ENCODE measurements at places on chromosomes 12 and 14.

DNA sequence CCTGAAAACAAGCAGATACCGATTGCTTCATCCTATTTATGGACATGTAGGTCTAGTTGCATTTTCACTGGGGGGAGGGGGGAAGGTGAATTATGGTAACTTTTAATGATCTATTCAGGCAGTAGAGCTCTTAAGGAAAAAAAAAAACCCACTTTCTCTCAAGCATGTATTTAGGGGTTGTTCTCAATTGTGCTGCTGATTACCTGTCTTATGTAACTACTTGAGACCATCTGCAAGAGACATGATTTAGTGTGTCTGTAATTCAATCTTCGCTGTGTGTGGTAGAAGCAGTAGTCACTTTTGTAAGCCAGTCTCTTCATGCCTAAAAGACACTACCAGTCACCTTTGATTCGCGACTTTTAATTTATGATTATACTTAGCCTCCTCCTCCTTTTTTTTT is 8.9 kb downstream of the CALM1 start:
- DNase-seq, result no peak

DNA sequence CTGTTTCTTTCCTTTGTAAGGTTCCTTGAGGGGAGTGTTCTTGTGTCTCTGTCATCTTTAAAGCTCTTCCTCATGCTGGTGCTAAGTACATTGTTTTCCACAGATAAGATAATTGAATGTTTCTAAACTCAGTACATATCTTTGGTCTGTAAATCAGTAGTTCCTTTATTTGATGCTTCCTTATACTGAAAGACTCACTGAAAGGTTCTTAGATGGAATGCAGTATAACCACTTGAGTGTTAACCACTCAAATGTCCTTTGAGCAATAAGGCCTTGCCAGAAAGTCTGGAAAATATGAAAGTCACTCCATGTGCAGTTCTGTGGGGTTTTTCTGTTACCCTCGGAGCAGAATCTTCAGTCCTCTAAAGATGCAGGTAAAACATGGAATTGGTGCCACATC is 23.0 kb upstream of the RNU6-8 start:
- no peak for DNase-seq

DNA sequence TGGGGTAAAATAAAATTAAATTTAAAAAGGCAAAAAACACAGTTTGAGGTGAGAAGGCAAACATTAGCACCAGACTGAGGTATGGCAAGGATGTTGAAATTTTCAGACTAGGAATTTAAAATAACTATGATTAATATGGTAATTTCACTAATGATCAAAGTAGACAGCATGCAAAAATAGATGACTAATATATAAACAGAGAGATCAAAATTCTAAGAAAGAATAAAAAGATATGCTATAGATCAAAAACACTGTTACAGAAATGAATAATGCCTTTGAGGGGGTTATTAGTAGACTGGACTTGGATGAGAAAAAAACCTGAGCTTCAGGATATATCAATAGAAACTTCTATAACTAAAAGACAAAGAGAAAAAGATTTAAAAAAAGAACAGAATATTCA is 14.4 kb upstream of the GALNT8 start:
- no peak for DNase-seq

DNA sequence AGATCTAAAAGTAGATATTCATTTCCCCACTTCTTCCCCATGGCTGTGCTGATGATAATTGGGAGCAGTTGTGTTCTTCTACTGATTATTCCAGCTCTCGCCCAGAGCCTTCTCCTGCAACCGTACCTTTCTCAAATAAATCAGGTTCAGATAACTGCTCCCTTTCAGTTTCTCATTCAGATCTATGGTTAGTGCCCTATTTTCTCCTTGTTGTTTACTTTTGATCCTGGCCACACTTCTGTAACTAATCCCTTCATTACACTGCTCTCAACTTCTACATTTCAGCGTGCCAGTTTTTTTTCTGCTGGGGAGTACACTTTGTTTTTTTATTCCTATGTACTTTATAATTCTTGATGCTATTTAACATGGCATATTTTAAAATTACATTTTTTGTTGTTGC is 2.8 kb upstream of the STRAP start:
- no peak for DNase-seq

DNA sequence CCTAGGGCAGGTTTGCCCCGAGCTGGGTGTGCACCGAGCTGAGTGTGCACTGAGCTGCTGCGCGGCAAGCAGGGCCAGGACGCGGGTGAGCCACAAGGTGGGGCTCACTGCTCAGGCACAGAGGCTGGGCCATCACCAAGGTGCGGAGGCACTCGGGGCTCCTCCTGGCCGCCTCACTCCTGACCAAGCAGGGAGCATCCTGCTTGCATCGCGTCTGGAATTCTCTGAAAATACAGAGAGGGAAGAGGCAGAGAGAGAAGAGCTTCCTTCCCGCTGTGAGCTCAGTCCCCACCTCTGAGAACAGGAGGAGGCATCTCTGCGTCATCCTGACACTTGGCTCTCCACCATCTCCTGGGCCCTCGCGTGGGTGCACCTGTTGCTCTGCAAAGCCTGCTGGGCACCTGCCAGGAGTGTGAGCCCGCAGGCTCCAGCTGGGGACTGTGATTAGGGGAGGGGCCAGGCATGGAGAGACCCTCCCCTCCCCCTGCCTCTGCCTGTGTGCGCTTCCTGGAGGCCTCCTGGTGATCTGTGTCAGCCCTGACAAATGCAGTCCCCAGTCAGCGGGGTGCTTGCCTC is 116.3 kb downstream of the GLT1D1 start:
- DNase-seq, result no peak

- no peak for DNase-seq
These were observed 73.8 kb downstream of the TTC6 start for GRCh38 chr14:37669242-37669641.

- DNase-seq, result peak; percentile 43
These were observed 6.6 kb downstream of the CARMIL3 start for GRCh38 chr14:24058260-24058950.

GRCh38 chr14:103423050-103423461 is 37.8 kb downstream of the MARK3 start:
- DNase-seq, result no peak

- no peak for DNase-seq
These were observed 1.6 kb downstream of the ACVR1B start for GRCh38 chr12:51953089-51953488.

DNA sequence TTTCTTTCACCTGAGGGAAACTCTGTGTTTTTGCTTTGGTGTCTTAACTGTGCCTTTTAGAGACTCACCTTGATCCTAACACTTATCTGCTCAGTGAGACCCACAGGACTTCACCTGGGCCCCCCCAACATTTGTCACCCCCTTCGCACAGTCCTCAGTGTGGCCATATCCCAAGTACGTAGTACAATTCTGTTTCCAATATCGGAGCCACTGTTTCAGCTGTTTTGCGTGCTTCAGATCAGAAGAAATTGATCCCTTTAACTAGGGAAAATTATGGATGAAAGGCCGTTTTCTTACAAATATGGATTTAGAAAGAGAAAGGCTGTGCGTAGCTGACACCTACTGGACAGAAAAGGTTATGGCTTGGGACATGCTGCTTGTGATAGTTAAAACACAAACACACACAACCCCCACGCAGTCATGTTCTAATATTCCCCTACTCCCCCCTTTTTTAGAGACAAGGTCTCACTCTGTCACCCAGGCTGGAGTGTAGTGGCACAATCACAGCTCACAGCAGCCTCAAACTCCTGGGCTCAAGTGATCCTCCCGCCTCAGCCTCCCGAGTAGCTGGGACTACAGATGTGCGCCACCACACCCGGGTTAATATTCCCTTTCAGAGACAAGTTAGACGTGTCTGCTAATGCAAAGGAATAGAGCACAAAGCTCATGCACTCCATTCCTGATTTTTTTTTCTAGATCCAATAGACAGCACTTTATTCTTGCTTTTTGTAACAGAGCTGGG is 3.6 kb upstream of the SLC7A8 start:
- no peak for DNase-seq

Data from HFF-Myc (cell line).